ENCODE measurements at places on chromosomes 3 and 15.

DNA sequence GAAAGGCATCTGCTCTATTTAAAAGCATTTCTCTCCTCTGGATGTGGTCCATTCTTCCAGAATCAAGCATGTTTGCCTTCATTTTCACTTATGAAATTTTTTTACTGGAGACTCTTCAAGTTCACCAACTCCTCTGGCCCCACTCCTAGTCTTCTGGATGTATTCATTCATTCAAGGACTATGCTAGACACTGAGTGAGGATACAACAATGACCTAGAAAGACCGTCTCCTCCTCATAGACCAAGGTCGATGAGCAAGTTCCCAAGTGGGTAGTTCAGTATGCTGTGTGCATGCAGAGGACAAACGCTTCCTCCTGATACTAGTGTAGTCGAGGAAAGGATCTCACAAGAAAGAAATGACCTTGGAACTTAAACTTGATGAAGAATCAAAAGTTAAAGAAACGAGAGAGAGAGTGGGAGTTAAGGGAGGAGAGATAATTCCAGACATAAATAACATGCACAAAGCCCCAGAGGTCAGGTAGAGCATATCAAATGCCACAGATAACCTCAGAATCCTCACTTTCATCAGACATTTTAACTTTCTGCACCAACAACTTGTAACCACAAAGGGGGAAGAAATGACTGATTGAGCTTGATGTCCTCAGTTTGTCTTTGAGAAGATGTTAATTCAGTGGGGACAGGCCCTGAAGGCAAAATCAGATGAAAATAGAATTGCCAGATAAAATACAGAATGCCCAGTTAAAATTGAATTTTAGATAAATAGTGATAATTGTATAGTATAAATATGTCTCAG, 149.4 kb downstream of the IMPG2 start:
- no peak for DNase-seq

DNA sequence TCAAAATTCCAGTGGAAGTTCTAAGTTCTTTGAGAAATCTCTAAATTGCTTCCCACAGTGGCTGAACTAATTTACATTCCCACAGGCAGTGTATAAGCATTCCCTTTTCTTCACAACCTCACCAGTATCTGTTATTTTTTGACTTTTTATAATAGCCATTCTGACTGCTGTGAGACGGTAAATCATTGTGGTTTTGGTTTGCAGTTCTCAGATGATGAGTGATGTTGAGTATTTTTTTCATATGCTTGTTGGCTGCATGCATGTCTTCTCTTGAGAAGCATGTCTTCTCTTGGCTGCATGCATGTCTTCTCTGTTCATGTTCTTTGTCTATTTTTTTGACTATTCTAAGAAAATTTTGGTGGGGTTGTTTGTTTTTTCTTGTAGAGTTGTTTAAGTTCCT, 499.6 kb upstream of the CCDC54 start:
- no peak for DNase-seq

DNA sequence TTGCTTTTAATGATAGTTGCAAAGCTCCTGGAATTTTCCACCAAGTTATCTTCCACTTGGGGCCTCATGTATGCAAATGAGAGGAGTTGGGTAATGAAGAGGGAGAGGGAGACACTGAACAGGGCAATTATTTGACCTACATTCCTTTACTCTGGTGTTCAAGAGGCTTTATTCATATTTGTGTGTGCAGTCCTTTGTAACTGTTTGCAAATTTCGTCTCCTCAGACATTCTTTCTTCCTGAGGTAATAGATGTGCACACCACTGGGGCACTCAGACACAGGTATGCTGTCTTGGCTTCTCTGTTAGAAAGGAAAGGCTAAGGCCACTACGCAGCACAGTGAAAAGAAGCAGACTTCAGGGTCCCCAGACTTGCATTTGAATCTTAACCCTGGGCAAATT, 189.7 kb upstream of the IL12A start:
- no peak for DNase-seq

DNA sequence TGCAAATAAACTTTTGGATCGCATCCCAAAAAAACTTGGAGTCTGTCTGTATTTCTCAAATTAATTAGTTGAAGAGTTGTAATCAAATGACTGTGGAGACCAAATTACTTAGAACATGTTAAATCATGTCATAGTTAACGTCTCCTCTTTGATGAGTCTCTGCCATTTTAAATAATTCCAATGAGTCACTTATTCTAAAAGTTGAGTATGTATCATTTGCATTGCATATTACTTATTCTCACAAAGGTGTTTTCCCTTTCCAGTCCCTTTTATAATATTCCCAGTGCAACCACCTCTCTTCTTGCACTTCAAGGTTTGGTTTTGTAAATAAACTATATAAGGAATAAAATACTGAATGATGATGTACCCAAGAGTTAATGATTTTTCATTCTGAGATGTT, 36.0 kb upstream of the MBNL1 start:
- no peak for DNase-seq

GRCh38 chr3:127089486-127090145, 103.3 kb upstream of the PRR23E start:
- DNase-seq = no peak
